ENCODE measurements at places on chromosomes 13 and 19.

DNA sequence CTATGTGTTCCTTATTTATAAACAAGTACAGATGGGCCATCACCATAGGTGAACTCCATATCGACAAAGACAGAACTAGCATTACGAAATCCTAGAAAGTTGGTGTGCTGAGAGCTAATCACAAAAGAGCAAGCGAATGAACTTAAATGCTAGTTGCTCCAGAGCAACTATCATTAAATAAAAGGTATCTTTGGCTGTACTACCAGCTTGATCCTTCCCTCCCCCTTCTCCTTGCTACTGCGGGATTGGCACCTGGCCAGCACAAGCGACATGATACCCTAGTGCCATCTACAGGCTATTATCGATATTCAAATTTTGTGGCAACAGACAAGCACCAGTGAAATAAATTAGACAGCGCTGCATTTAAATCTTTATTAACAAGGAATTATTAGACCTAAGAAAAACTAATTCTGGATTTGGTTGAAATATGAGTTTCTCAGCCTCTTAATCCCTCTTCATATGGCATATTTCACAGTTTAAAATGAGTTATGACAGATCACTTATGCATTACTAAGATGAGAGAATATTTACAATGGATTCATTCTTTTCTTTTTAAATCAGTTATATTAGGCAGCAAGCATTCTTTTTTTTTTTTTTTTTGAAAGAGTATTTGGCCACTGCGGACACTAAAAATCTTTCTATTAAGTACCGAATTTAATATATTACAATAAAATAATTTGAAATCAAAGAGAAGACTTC is 5.8 kb downstream of the PCDH9 start:
- DNase-seq = peak; percentile 69

- DNase-seq = peak; percentile 82
Measured at GRCh38 chr13:80871481-80871880, 530.6 kb upstream of the SPRY2 start.

DNA sequence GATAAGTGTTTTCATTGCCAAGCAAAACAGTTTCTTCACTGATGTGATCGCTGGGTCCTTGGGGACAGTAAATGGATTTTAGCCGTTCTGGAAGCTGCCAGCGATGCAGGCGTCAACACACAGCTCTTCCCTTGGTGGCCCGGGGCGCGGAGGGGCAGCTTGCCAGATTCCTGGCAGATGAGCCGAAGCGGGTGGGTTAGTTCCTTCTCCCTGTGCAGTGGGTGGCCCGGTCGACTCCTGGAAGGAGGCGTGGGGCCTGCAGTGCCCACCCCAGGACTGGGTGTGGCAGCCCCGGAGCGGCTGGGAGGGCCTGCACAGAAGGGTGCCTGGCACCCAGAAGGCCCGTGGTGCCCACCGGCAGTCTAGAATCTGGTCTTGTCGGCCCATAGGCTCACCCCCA is 69.0 kb downstream of the KDM4B start:
- DNase-seq = no peak

DNA sequence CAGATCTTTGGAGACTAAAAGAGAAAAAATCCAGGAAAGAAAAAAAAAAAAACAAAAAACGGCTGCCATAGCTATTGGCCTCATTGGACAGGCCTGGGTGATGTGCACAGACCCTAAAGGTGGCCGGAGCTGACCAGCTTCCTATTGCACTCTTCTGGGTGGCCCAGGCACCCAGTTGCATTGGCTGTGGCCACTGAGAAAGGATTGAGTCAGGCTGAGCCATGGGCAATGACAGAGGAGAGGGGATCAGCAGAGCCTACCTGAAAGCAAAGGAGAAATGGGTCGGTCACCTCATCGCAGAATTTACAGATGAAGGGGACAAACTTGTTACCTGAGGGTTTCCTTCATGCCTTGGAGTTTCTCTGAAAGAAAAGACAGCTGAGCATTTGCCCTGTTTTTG is 17.3 kb downstream of the HMGB1 start:
- DNase-seq = no peak

DNA sequence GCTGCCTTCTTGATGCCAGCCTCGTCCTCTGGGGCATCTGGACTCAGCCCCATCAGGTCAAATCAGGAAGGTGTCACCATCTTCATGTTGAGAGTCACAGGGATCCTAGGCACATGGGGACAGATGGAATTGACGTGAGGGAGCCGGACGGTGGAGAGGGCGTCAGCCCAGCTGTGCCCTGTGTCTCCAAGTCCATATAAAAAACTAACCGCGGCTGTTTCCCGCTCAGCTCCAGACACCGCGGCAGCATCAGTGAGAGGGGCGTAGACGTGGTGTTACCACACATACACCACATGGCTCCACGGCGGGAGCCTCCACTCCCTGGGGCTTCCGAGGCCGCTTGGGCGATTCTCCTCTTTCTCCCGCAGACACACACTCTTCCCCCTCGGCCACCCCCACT is 5.6 kb upstream of the PRR36 start:
- DNase-seq = no peak

GRCh38 chr19:39190768-39191167 is 6.0 kb upstream of the NCCRP1 start:
- DNase-seq = no peak

DNA sequence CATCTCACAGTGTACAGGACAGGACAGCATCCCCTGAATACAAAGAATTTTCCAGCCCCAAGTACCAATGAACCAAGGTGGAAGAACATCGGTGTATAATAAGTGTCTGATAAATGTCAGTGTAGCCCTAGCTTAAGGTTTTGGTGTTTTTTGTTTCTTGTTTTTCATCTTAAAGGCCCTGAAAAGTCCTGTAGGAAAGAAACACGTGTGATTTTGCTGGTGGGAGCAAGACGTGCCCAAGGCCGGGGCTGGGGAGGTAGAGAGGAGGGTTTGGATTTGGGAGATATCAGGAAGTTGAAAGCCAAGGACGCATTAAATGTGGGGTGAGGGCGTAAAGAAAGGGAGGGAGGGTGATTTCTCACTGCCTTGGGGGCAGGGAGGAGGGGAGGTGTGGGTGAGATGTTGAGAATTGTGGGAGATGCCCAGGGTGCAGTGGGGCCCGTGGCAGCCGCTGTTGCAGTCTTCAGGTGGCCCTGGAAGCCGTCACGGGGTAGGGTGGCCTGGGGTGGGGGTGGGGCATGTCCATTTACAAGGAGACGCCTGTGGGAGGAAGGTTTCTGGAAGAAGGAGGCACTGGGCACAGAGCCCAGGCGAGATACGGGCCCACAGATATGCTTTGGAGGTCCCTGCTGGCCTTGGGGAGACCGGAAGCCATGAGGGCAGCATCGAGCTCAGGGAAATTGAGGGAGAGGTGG is 6.7 kb downstream of the CAMSAP3 start:
- DNase-seq = no peak

GRCh38 chr19:38880882-38881609 is 3.0 kb upstream of the RINL start:
- no peak for DNase-seq

- peak; percentile 4 for DNase-seq
Measured at GRCh38 chr13:51761643-51762350, 42.2 kb downstream of the DHRS12 start.

DNA sequence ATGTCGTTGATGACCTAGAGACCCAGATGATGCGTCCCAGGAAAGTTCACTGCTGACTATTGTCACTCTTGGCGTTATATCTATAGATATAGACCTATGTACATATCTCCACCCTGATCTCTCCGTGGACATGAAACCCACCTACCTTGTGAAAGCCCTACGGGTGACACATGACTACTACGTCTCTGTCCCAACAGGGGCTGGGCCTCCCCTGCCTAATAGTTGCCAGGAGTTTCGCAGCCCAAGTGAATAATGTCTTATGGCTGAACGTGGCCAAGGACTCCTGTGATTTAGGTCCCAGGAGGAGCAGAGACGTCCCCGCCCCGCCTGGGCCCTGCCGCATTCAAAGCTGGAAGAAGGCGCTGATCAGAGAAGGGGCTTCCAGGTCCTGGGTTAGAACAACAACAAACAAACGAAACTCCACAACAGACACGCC is 4.9 kb upstream of the POU4F1 start:
- no peak for DNase-seq

GRCh38 chr19:8552810-8553209 is 24.4 kb downstream of the MYO1F start:
- DNase-seq = peak; percentile 40

DNA sequence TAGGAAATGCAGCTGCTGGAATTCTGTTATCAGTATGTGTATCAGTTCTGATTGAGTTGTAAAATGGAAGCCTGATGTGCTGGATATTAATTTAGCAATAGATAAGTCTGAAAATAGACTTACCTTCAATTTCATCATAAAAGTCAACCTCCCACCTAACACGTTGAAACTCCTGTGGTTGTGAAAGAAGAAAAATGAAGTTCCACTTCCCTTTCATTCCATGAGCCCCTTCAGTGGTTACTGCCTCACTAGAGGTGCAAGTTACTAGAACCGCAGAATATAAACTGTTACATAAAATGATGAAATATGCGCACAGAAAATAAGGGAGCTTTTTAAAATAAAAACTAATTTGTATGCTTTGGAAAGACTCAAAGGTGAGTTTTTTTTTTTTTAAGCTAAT is 249.2 kb downstream of the SHISA2 start:
- DNase-seq = no peak

DNA sequence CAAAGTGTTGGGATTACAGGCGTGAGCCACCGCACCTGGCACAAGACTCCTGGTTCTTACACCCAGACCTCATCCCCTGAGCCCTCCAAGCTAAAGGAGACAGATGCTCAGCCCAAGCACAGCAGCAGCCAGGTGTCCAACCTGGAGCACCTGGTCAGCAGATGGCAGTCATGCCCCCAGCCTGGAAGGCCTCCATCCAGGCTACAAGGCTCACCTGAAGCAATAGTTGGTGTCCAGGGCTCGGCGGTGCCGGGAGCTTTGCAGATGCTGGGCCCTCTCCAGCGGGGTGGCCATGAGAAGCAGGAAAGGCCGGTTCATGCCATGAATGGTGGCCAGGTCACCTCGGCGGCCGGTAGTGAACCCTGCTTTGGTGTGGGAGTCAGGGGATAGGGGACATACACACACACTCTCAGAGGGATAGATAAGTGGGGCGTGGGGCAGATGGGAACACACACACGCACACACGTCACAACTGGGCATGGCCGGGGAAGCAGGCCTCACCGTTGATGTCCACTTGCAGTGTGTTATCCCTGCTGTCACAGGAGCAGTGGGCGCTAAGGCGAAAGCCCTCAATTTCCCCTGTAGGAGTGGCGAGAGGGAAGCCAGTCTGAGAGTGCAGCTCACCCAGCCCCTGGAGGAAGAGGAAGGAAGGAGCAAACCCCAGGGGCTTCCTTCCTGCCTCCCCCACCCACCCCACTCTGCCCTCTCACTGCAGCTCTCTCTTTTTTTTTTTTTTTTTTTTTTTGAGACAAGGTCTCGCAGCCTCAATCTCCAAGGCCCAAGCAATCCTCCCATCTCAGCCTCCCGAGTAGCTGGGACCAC is 11.8 kb downstream of the TGFB1 start:
- DNase-seq = no peak

DNA sequence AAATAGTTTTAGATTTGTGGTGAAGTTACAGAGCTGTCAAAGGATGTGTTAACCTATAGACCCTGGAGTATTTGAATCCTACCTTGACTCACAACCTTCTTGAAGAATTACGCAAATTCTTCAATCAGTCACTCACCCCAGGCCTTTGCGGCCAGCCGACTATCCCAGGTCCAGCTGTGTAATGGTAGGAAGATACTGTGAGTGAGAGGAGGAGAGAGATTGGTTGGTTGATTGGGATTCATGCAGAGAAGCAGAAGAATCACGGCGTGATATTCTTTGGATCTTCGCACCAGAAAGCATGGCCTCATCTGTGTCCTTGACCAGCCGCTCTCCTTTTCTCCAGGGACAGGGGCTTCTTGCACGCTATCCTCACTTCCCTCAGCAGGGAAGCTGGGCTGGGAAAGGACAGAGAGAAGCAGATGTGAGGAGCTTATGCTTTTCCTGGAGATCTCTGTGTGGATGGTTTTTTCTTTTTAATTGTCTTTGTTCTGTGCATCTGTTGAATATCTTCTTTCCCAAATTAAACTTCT is 249.1 kb downstream of the GGACT start:
- no peak for DNase-seq

GRCh38 chr19:6887316-6887715 is at the start of gene ADGRE1:
TSS of gene ADGRE1 (plus strand) at chr19:6887579. CDS start at chr19:6887609, 30 bp downstream.
- no peak for DNase-seq

GRCh38 chr13:34290661-34291060 is 472.7 kb downstream of the RFC3 start:
- DNase-seq = no peak

- DNase-seq = peak; percentile 80
Measured at GRCh38 chr19:55809381-55810058, 22.3 kb downstream of the NLRP11 start.

- no peak for DNase-seq
Measured at GRCh38 chr13:73107970-73108369, 49.2 kb downstream of the KLF5 start.

GRCh38 chr13:21011378-21011777 is 50.0 kb downstream of the LATS2 start:
- no peak for DNase-seq

GRCh38 chr19:54421169-54421516 is 5.9 kb downstream of the TTYH1 start:
- no peak for DNase-seq

DNA sequence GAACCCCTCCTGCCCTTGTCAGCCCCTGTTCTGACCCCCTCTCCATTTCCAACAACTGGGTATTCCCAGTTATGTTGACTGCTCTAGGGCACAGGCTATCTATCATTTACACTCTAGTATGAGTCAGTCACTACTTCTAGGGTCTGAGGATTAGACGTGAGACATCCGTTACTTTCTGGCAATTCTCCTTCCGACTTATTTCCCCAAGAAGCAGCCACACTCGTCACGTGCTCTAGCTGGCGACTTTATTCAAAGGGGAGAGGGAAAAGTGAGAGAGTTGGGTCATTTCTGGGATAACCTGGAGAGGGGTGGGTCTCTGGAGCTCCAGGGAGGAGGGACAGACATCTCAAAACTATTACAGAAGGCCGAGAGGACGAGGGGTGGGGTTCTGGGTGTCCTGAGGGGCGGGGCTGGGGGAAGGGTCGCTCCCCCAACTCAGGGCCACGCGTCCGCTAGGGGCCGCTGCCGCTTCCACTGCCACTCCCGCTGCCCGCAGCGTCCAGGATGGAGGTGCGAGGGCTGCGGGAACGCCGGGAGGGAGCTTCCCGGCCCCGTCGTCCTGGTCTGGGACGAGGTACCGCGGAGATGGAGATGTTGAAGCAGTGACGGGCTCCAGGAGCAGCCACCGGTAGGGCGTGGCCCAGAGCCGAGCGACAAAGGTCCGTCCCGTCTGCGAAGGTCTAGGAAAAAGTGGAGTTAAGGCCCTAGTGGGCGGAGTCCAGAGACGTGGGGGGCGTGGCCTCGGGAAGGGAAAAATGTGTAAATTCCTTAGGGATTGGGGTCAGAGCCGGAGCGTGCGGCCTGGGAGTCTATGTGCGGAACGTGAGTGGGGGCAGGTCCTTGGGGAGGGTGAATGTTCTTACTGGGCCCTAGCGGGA is 8.9 kb downstream of the RTBDN start:
- DNase-seq = peak; percentile 24

DNA sequence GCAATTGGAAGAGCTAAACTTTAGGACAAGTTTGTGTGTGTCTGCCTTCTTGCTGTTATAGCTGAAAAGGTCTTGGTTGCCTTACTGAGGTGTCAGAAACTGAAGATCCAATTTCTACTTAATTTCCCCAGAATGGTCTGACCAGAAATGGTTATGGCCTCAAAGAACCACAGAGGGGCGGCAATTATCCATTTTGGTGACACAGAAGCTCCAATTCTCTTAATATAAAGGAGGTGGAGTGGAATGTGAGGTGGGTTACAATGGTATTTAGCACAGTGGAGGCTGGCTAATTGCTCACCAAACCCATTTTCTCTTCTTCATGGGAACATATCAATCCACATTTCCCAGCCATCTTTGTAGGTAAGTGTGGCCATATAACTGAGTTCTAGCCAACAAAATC is 1157.2 kb downstream of the OLFM4 start:
- DNase-seq = peak; percentile 25

- no peak for DNase-seq
Measured at GRCh38 chr13:76663592-76664335, 222.4 kb downstream of the KCTD12 start.

All from PC-3 (cell line).